Esophagus muscularis mucosa (tissue), 4 donors: ENCODE measurements at places on chromosomes 12 and 14.

DNA sequence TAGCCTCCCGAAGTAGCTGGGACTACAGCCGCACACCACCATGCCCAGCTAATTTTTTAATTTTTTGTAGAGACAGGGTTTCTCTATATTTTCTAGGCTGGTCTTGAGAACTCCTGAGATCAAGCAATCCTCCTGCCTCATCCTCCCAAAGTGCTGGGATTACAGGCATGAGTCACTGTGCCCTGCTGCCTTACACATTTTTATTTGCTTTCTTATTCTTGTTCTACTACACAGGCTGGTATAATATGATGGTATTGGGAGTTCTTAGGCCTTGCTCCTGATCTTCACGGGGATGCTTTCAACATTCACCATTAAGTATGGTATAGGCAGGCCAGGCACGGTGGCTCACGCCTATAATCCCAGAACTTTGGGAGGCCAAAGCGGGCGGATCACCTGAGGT lies 21.2 kb downstream of the DGLUCY start:
- no peak for DNase-seq

DNA sequence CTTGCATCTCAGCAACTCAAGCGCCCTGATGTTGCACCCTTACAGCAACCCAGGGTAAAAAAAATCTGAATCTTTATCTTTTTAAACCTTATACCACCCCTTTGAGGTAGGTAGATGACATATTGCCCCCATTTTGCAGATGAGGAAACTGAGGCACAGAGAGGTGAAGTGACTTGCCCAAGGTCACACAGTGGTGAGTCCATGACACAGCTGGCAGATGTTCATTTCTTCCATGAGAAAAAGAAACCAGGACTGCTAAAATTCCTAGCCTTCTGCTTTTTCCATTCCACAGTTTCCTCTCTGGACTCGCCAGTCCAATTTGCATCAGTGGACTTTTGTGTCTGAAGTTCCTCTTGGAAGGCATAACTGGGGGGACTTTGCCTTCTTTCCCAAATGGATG lies 79.3 kb downstream of the IGF1 start:
- no peak for DNase-seq

DNA sequence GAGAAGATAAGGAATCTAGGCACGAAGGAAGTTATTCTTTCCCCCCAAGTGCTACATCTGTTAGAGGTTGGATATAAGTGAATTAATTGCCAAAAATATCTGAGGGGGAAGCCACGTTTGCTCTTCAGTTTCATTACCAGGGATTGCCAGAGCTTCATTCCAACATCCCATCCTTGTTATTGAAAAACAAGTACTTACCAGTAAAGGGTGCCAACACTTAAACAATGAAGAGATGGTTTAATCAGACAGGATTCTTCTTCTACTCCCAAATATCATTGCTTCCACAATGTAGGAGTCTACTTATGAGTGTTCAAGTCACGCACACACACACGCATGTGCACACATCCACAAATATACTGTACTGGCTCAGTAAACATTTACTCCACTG lies 312.4 kb downstream of the RPAP3 start:
- DNase-seq: no peak

GRCh38 chr12:128076188-128076587 lies 190.8 kb upstream of the TMEM132C start:
- DNase-seq: no peak

DNA sequence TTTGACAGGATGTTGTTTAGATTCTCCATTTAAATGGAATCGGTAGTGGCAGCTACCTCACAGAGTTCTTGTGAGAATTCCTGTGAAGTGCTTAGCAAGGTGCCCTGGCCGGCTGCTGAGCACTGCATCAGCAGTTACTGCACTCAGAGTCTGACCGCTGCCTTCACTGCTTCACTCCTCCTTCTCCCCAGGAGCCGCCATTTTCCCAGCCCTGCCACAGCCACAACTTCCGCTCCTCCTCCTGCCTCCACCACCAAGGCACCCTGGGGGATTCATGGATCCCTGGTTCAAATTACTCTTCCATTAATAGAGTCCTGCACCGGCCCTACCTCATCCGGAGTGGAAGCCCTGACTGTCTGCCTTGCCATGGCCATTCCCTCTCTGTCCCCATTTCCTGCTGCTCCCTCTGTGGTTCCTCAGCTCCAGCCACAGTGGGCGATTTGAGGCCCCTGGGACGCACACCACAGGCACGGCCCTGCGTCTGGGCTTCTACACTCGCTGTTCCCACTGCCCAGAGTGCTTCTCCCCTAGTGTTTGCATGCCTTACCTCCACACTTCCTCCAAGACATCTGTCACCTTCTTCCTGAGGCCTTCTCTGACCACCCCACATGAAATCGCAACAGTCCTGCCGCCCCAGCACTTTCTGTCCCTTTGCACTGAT lies 210.3 kb downstream of the IPO8 start:
- DNase-seq: no peak

DNA sequence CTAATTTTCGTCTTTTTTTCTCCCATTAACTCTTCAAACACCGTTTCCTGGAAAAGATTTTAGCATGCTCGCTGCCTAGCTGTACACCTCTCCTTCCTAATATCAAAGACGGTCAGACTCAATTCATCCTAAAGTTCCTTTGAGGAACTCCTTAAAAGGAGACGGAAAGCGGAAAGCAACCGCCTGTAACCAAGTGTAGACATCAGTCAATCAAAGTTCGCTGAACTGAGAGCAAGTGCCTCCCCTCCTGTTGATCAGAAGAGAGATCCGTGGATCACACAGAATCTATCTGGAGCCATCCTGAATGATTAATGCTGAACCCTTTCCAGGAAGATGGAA lies 412 bp upstream of the TEP1 start:
- no peak for DNase-seq

- DNase-seq: no peak
Measured at GRCh38 chr14:30143627-30144026, 216.0 kb upstream of the PRKD1 start.

GRCh38 chr12:119060847-119061796 lies 79.8 kb downstream of the SRRM4 start:
- DNase-seq: no peak

DNA sequence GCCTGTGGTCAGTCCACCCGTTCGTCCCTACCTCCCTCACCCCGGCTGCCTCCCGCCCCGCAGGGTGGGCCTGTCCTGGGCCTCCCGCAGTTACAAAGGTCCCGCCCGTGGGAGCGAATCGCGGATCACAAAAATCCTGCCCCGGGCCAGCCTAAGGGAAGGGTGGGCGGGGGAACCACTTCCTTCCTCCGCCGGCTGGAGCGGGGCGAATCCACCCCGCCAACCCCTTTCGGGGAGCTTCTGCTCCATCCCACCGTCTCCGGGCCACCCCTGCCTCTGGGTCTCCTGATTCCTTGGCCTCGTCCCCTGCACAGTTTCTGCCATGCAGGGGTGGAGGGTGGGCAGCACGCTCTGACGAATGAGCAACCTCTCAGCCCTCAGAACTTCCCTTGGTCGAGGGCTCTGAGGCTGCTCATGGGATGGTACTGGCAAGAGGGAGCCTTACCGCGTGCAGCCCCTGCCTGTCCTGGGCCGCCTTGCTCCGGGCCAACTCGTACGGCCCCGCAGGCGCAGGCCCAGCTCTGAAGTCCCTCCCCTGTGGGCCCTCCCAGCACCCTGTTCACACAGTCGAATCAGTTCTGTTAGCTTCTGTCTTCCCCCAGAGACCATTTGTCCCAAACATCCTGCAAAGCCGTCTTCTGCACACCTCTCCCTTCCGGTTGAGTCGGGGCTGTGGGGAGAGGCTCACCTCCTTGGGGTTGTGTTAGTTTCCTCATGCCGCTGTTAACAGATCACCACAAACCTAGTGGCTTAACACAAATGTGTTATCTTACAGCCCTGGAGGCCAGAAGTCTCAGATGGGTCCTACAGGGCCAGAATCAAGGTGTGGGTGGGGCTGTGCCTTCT lies 589 bp upstream of the HVCN1 start:
- DNase-seq: no peak

- DNase-seq: no peak
Measured at GRCh38 chr12:12439636-12440035, 82.8 kb downstream of the BORCS5 start.

- no peak for DNase-seq
Measured at GRCh38 chr12:15253990-15254389, 32.8 kb upstream of the RERG start.

DNA sequence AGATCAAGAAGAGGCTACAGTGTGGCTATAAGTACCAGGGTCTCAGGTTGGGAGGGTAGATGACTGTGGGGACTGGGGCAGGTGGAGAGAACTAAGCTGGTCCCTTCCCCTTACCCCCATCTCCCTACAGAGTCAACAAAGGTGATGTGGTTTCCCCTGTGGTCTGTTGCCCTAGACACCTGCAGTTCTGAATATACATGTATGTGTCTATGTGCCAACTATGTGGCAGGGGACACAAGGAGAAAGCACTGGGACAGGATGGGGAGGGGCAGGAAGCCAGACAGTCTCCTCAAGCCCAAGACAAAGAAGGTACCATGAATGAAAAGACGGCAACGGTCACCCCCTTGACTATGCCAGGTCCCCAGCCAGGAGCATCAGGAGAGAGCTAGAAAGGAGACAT lies 4.5 kb upstream of the HDAC7 start:
- DNase-seq: no peak

- no peak for DNase-seq
Measured at GRCh38 chr12:9634969-9635754, 27.4 kb upstream of the KLRB1 start.

DNA sequence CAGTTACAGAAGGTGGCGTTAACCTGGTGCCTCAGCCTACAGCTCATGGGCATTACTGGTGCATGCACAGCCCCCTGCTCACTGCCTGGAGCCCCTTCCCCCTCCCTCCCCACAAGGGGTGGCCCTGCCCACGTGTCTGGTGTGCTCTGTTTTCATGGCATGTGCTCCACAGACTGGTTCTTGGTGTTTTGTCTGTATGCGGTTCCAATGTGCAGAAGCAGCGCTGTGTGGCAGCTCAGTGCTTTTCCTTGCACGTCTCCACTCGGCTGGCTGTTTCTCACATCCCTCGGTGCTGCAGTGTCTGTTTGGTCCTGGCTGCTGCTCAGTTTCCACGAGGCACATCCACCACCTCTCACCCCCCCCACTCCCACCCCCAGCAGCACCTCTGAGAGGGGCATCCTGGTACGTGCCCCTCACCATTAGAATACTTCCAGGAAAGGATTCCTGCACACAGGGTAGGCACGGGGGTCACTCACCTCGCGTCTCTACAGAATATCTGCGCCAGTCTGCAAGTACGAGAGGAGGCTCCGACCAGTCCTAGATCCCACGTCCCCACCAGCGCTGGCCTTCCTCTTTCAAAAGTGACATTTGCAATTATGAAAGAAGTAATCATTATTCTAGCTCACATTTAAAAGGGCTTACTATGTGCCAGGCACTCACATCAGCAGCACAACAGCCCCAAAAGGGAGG lies 27.1 kb downstream of the DIO3 start:
- no peak for DNase-seq

DNA sequence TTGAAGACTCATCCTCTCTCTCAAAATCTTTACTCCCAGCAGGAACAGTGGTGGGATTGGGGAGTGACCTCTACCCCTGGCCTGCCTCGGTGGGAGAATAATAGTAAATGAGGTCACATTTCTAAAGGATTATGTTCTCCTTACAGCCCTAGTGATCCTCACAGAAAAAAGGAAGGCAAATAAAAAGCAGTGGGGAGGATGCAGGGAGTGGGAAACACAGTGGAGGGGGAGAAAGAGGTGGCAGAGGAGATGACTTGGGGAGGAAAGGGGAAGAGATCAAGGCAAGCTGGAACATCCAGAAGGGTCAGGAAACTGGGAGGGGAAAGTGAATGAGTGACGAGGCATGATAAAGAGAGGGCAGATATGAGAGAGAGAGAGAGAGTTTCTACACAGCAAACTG lies 8.3 kb upstream of the SYNDIG1L start:
- DNase-seq: no peak

- DNase-seq: no peak
Measured at GRCh38 chr12:96427269-96427729, 27.1 kb upstream of the CDK17 start.

DNA sequence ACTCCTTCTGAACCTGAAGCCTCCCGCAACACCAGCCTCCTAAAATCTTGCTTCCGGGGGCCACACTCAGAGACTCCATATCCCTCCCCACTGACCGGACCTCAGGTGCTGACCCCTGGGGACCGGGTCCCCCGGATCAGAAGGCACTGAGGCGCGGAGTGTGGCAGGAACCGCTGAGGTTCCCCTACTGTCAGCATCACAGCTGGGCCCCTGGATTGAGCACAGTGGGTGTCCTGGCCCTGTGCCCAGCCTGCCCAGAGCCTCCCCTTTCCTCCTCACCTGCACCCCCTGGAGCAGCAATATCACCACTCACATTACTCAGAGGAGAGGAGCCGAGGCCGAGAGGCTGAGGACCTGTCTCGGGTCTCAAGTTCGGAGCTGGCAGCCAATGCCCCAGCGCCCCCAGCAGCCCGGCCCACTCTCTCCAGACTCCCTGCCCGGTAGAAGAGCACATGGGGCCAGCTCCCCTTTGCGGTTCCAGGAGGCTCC lies 101.2 kb upstream of the EIF5 start:
- DNase-seq: no peak
